ENCODE measurements at places on chromosomes 16 and 17.

DNA sequence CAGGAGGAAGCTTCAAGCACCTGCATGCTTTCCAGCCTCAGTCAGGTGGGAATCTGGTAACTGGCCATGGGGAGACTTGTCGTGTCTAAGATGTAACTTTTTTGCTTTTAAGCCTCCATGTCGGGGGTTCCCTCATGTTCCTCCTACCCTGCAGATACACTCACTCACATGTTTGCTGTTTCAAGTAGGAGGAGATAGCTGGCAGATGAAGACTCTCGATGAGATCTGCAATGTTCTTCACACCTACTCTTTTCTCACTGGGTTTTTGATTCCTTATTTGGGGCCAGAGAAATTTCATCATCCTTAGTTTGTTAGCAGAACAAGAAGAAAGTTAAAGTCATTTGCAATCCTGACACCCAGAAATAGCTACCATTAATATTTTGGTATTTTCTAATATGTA lies 24.7 kb downstream of the UTP4 start:
- no peak for DNase-seq

DNA sequence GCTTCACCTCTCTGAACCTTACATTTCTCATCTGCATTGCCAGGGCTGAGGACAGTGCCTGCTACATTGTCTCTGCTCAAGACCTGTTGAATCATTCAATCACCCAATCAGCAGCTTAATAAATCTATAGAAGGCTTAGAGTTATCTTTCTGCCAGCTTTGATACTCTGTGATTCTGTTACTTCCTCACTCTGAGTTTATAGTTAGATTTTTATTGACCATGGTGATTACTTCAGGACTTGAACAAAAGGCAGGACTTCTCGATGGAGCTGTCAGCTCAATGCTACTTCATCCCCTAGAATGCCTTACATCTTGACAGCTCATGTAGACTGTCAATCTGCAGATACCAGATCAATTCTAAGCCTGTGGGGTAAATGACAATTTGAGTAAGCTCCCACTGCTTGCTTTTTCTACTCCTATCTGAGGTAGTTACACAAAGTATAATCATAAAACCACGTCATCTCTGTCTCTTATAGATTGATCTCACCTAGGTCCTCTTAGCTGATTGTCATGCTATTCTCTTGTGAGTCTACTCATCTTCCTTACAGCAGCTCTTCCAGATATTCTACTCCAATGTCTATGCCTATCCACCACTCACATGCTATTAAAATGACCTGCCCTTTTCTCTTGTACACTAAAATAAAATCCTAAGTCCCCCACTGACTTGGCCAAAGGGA lies 318.3 kb upstream of the CA10 start:
- DNase-seq: no peak

GRCh38 chr16:88977018-88977811 lies at the start of gene CBFA2T3:
TSS of gene CBFA2T3 (minus strand) at chr16:88977207. CDS start at chr16:88976807, 400 bp downstream.
- DNase-seq: peak; percentile 28

DNA sequence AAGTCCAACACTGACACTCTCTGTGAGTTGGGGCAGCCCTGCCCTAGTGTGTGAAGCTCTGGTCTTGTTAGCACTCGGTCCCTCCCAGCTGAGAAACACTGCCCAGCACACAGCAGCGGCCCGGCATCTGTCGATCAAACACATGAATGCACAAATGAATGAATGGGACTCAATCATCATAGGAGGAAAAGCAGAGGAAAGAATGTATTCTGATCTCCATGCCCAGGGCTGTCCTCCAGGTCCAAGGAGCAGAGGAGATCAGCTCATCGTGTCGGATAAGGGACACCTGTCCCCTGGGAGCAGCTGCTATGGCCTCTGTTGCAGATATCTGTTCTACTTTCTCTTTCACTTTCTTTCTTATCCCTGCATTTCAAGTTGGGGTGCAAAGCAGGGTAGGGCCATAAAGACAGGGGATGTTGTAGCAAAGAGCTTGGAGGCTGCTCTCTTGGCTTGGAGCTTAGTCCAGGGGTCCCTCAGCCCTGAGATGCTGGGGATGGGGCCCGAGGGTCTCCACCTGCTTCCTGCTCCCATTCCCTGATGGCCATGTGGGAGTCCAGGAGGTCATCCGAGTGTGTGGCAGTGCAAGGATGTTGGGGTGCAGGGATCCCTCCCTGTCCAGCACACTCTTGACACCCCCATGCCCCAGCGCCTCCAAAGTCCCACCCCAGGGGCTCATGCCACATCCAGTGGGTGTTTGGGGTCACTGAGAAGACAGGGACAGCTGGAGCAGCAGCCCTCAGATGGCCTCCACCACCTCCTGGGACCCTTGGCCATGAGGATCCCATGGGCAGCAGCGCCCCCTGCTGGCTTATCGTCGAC lies 88.2 kb downstream of the IRF8 start:
- peak; percentile 24 for DNase-seq
